Muscle of leg (tissue), 16 donors: ENCODE measurements at places on chromosomes 13 and 19. TPM values are rescaled to one million over a fixed set of nuclear protein-coding genes. Genes with fewer than 3 reads are reported as not detected.

Gene PLVAP
- 46.5 TPM for polyA plus RNA-seq

Gene KLF5
- polyA plus RNA-seq, result 42.9 TPM

Gene SIGLEC7
- 0.64 TPM for polyA plus RNA-seq

Gene ZNF844
- 7.7 TPM for polyA plus RNA-seq

Gene COMMD6
- polyA plus RNA-seq, result 182 TPM

Gene GPR12
- 0.13 TPM for polyA plus RNA-seq

Gene DLEU7
- polyA plus RNA-seq, result 0.68 TPM

Gene RNF113B
- polyA plus RNA-seq, result not detected

- DNase-seq, result no peak
These were observed 10.4 kb downstream of the MAP2K2 start for GRCh38 chr19:4113398-4114088.

DNA sequence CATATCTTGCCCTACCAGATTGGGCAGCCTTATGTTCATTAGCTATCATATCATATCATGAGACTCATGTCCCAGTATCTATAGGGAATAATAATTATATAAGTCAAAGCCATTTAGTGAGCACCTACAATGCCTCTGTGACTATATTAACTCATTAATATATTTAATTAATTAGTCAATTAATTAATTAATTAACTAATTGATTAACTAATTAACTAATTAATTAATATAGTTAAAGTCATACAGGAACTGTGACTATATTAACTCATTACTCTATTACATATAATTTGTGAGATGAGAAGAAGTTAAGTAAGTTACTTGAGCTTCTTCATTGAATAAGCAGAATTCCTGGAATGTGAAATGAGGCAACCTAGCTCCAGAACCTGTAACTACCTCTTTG is 588.3 kb upstream of the SLITRK1 start:
- DNase-seq, result no peak

GRCh38 chr19:2495130-2495641 is 19.3 kb downstream of the GADD45B start:
- DNase-seq, result peak; percentile 90

- DNase-seq, result peak; percentile 67
These were observed 268.2 kb upstream of the MAB21L1 start for GRCh38 chr13:35744566-35745178.

DNA sequence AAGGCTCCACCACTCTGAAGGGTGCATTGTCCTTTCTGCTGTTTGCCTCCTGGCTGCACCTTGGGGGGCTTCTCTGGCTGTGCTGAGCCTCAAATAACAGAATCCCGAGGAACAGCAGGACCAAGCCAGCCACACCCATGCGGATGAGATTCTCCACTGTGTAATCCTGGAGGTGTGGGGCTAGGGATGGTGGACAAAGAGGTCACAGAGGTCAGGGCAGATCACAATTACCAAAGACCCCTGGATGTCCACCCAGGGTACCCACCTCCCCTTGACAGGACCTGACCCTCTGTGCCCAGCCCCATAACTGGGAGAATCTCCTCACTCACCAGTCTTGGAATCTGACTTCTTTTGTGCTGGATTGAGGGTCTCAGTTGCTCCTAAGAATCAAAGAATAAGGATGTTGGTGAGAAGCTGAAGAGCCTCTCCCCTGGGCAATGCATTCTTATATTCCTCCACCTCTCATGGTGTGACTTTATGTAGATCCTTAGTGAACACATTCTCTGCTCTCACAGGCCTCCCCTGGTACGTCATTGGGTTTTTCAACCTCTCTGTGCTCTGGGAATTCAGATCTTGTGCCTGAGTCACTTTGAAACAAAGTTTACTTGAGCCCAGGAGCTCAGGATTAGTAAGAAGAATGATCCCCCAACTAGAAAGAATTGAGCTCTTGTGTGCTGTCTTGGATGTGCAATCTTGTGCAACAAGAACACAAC is 5.2 kb downstream of the LILRA4 start:
- no peak for DNase-seq

DNA sequence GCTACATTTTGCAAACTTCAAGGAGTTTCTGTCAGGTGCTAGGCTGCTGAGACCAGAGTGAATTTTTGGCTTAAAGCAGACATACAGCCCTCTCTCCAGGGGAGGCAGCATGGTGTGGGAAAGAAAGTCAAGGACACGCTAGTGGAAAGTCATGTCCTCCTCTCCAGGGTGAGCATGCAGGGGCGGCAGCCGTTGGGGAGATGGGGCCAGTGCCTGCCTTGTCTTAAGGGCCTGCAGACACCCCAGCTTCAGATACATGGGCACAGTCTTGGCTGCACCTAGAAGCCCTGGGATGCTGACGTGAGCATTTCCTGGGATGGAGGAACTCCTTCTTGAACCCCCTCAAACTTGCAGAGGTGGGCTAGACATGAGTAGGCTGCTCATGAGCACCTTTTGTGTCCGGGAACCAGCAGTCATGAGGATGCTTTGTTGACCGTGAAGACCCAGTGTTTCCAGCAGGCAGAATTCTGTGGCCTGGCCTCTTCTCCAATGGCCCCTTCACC is 43.3 kb upstream of the PEPD start:
- no peak for DNase-seq

- DNase-seq, result peak; percentile 73
These were observed 74.9 kb upstream of the WASF3 start for GRCh38 chr13:26482451-26483197.

GRCh38 chr19:1747285-1748114 is 5.8 kb upstream of the ONECUT3 start:
- DNase-seq, result no peak

GRCh38 chr13:44755872-44756271 is 179.7 kb upstream of the TSC22D1 start:
- DNase-seq, result no peak

GRCh38 chr19:33267706-33268105 is 34.6 kb downstream of the CEBPA start:
- no peak for DNase-seq

DNA sequence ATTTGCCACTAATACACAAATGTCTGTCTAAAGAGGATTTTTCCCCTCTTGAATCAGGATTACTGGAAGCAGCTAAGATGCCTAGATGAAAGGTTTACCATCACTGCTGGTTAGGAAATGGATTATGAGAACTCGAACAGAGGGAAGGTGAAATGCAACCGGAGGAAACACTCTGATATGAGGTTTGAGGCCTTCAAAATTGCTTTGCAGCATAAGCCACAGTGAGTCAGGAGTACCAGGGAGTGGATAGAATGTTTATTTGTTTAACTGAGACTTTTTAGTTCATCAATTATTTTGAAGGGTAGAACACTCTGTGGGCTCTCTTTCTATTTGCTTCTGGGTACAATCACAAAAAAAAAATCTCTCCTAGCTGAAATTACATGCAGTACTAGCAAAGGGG is 18.1 kb downstream of the CDADC1 start:
- DNase-seq, result no peak

- DNase-seq, result no peak
These were observed 17.2 kb upstream of the RFC3 start for GRCh38 chr13:33800646-33801186.

GRCh38 chr19:4361152-4362046 is 18.0 kb downstream of the MPND start:
- DNase-seq, result peak; percentile 18

DNA sequence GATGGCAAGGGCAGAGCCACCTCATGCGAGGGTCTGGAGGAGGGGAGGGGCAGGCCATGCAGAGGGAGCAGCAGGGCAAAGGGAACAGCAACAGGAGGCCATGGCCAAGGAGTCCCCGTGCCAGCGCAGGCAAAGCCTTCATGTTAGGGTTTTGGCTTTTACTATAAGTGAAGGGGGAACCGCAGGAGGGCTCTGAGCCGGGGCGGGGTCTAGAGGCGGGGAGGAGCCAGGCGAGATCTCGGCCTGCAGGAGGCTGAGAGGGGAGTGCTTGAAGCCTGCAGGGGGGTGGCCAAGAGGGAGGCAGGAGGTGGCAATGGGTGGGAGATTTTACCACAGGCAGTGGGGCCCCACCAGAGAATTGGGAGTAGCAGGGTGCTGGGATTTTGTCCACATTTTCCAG is 6.3 kb downstream of the ARHGAP33 start:
- no peak for DNase-seq

DNA sequence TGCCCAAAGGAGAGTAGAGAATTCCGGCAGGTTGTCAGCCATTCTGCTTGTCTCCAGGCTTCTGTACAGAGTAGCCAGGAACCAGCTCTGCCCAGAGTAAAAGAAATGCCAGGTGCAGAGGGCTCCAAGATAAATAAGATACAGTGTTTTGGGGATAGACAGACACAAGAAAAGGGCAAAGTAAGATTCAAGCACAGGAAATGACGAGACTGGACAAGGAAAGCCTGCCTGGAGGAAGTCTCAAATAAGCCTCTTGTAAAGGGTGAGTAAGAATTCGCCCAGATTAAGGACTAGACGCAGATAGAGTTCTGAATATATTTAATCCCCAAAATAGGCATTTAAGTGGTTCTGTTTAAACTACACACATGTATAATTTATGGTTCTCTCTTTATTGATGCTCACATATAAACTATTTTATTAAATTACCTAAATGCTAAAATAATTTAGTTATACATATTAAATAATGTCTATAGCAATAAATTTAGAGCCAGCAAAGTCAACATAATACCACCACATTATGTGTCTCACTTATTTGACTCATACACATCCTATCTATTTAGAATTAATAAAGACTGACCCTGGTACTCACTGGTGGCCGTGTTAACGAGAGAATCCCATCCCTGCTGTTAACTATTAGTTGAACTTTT is 98.4 kb upstream of the RAP2A start:
- DNase-seq, result no peak

GRCh38 chr19:12943437-12944044 is 2.1 kb upstream of the RAD23A start:
- DNase-seq, result no peak

DNA sequence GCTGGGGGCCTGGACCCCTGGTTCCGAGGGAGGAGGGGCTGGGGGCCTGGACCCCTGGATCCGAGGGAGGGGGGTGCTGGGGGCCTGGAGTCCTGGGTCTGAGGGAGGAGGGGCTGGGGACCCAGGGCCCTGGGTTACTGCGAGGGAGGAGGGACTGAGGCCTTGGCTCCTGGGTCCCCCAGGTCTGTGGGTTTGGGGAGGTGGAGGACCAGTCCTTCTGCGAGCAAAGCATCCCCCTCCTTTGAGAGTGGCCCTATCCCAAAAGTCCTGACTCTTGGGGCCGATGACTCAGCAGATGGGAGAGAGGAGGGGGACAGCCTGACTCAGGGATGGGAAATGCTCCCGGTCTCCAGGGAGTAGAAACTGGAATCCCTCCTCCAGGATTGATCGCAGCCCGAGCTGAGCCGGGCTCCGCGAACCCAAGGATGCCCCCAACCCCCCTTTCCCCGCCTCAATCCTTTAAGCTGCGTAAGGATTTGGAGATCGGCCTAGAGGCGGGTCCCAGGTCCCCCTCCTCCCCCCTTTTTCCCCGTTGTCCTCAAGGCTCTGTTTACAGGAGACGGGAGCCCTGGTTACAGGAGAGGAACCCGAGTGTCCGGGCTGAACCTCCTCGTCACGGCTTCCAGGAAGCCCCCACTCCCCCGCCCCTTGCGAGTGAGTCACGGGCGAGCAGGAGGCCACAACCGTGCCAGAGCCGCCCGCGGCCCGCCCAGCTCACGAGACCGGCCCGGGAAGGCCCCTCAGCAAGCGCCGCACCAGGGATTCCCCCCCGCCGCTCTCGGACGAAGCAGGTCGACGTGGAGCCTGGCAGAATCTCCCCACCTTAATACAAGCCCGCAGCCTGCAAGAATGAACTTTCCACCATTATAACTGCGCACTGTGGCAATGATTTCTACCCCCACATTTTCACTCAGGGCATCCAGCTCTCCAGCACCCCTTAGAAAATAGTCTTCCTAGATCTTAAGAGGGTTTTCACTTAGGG is 3.0 kb upstream of the ZFP36 start:
- DNase-seq, result peak; percentile 99

- no peak for DNase-seq
These were observed 1.7 kb downstream of the PRR12 start for GRCh38 chr19:49592486-49593232.

DNA sequence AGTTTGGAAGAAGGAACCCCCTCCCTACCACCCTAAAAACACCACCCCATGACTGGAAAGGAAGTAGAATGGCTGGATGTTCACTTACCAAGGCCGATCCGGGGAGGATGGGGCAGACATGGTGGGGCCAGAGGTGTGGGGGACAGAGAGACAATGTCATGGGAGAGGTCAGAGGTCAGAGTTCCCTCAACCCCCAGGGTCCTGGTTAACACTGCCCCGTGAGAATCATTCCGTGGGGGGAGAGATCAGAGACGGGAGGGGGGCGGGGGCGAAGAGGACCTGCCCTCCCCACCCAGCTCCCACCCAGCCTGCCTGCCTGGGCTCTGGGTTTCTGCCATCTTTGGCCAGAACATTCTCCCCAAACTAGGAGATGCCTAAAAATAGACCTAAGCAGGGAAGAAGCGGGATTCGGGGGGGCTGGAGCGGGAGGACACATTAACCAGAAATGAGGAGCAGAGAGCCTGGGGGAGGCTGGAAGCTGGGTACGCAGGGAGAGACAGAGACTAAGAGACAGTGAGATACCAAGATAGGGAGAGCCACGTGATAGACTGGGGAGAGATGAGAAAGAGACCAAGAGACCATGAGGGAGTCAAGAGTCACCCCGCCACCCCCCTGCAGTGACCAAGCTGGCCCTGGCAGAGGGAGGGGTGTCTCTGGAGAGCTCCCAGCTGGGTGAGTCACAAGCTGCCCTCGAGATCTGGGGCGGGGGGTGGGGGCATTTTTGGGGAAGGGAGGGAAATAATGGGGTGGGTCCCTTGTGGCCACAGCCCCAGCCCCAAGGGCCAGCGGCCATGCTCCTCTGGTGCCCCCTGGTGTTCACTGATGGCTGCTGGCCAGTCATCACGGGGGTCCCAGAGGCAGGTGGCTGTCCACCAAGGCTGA is 6.1 kb upstream of the KANK2 start:
- DNase-seq, result peak; percentile 85

DNA sequence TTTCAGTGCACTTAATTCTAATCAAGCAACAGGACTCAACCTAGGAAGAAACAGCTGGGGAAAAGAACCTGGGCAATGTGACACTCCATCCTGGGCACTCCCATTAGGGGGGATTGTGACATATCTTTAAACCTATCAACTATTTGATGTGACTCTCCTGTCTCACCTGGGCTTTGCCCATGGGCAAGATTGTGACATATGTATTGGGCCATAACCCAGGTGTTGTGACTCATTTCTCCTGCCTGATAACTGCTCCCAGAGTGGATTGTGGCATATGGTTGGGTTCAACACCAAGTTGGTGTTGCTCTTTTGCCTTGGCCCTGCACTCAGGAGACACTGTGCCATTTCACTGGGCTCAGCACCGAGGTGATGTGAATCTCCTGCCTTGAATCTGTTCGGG is 82.6 kb downstream of the ZNF723 start:
- DNase-seq, result no peak

DNA sequence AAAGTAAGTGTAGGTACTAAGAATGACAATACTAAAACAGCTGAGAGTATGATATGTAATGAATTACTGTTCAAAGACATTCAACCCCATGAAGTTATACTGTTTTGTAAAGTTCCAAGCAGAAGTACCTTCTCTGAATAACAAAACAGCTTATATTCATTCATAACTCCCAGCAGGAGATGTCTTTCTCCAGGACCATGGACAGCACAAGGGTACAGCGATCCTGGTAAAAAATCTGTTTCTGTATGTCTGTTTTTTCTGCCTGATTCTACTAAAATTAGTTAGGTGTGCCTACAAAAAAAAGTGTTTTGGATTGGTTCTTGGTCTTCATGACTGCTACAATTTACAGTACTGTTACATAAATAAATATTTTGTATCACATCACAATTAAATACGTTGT is 172.5 kb upstream of the SLITRK5 start:
- DNase-seq, result peak; percentile 51
